Mammary epithelial cell (primary cell): ENCODE measurements at places on chromosomes 2 and 18. TPM values are rescaled to one million over a fixed set of nuclear protein-coding genes. Genes with fewer than 3 reads are reported as not detected.

DNA sequence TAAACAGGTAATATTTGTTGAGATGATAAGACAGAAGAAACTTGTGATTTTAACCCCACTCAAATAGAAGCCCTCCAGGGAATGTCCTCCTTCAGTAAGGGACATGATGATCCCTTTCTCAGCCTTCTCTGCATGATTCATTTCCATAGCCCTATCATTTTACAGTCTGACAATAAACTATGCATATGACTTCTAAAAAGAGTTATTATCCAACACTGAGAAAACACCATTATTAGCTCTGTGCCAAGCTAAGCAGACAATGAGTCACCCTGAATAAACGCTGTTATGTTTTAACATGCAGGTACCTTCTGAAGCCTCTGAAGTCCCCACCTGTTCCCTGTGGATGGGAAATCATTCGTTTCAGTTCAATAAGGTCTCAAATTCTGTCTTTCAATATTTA, 54.7 kb downstream of the DTNB start:
- DNase-seq = peak; percentile 93

- DNase-seq = no peak
Observed at GRCh38 chr2:205964111-205964761, 121.7 kb downstream of the INO80D start.

DNA sequence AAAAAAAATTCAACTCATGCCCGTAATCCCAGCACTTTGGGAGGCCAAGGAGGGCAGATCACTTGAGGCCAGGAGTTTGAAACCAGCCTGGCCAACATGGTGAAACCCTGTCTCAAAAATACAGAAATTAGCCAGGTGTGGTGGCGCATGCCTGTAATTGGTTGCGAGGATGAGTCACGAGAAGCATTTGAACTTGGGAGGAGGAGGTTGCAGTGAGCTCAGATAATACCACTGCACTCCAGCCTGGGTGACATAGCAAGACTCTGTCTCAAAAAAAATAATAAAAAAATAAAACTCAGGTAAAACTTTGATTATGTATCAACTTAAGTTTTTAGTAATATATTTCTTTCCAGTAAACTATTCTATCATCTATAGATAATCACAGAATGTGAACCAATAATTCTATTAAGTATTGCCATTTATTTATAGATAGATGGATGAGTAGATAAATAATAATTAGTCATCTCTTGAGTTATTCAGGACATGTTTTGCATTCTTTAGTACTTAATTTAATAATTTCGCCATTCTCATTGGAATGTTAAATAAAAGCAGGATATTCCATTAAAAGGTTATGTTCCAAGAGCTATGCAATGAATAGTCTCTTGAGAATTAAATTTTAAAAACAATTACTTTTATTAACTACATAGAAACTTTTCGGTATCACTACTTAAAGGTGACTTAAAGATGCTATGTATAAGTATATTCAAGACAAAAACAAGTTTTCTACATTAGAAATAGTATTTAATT, 48.7 kb downstream of the WDPCP start:
- no peak for DNase-seq

DNA sequence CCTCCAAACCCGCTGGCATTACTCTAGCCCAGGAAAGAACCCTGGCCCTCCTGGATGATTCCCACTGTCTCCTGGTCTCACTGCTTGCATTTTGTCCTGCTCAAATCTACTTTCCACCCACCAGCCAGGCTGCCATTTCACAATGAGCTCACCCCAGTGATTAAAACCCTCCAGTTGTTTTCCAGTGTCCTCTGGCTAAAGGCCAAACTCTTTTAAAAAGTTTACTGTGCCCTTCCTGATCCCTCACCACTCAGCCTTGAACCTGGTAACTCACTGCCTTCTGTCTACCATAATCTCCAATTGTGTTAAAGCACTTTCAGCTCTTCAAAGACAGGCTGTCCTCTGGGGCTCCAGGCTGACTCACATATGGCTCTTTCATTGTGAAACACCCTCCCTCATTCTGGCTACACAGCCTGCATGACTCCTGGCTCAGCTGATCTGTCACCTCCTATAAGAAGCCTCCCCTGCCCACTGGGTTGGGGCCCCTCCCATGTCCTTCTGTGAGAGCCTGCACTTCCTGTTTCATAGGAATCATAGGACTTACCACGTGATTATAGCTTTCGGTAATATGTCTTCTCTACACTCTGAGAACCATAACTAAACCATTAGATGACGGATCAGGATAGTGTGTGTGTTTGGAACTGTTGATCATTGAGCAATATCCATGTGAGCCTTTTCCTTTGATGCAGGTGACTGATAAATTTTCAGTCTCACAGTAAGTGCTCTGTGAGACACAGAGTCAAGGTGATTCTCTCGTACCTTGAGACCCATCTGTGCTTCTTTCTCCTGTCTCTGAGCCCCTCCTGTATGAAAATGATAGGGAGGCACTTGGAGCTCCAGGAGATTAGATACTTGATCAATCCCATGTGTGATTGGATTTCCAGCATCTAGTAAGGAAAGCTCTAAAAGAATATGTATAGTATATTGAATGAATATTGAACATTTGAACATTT, 590.8 kb upstream of the ID2 start:
- peak; percentile 89 for DNase-seq

- no peak for DNase-seq
Observed at GRCh38 chr2:60966507-60967405, 50.8 kb upstream of the PEX13 start.

The DOK6 gene
- not detected for total RNA-seq

The GRHL1 gene
- total RNA-seq = 2.2 and 2.3 TPM in 2 replicates

The ASAP2 gene
- total RNA-seq = 40.8 TPM

The RFX8 gene
- not detected for total RNA-seq
